ENCODE measurements at places on chromosomes 2 and 18. TPM values are rescaled to one million over a fixed set of nuclear protein-coding genes. Genes with fewer than 3 reads are reported as not detected.

Gene ADAM23
- total RNA-seq = 0.33 TPM

Gene NABP1
- total RNA-seq = 21.1 TPM

Gene GALR1
- total RNA-seq = not detected

Gene ANKRD30B
- not detected for total RNA-seq

Gene QPCT
- total RNA-seq = 0.57 TPM

Gene ANKRD36C
- total RNA-seq = 73.4 TPM

Measured in CD8-positive, alpha-beta T cell (primary cell).